ENCODE measurements at places on chromosomes 3 and 15.

- no peak for DNase-seq
Measured at GRCh38 chr15:36763685-36764084, 184.3 kb downstream of the CDIN1 start.

GRCh38 chr15:99578809-99579208, 13.0 kb downstream of the MEF2A start:
- DNase-seq = no peak

DNA sequence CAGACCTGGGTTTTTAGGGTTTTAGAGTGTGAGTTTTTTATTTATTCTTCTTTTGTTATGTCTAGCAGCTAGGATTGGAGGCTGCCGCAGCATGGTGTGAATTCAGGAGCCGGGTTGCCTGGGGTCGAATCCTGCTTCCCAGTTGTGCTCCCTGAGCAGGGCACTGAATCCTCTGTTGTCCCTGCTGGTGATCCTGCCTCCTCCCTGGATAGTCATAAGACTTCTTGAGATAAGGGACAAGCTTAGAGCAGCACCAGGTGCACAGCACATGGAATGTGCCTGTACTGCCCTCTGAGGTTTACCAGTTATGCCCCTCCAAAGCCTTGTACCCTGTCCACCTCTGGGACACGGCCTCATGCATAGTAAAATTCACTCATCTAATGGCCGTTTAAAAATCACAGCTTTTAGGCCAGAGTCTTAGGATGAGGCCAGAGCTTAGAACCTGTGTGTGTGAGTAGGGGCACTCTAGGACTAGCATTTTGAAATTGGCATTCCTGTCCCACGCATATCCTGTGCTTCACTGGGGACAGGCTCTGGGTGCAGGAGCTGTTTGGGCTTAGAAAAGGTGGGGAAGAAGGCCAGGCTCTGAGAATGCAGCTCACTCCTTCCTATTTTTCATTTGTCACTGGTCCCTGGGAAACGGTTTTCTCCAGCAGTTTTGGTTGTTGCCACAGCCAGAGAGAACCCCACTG, 47.7 kb downstream of the CHCHD6 start:
- no peak for DNase-seq

GRCh38 chr3:147191795-147192385, 214.5 kb downstream of the ZIC4 start:
- DNase-seq = peak; percentile 77

GRCh38 chr15:34339946-34340345, 2.4 kb upstream of the SLC12A6 start:
- no peak for DNase-seq

DNA sequence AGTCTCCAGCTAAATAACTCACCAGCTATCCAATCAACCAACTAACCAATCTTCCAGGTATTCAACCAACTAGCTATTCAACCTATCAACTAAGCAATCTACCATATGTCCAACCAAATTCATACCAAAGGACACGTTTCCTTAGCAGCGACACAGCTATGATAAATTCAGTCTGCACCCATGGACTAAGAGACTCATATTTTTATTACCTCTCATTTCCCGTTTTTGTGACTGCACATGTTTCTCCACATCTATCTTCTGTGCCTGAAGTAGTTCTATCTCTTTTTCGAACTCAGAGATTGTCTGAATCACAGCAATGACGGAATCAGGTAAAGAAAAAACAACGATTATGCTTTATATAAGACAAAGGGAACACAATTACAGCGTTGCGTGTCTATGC, 34.0 kb upstream of the GNB5 start:
- DNase-seq = no peak

DNA sequence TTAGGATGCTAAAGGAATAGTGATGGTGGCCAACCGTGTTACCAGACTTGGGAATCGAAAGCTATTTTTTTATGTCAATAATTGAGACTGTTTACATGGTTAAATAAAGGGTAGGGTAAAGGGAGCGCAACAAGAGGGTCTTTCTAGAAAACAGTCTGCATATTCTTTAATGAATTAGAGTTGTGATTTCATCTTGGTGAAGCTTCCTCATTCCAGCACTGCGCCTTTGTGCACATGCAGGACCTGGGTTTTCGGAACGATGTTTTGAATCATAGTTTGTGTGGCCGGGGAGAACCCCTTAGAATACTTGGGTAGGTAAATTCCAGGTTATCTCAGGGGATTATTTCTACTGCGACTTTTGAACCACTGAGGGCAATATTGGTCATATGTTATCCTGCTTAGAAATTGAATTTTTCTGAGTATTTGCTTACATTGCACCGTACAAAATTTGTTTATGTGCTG, 1.3 kb downstream of the PIK3CA start:
- DNase-seq = peak; percentile 60

DNA sequence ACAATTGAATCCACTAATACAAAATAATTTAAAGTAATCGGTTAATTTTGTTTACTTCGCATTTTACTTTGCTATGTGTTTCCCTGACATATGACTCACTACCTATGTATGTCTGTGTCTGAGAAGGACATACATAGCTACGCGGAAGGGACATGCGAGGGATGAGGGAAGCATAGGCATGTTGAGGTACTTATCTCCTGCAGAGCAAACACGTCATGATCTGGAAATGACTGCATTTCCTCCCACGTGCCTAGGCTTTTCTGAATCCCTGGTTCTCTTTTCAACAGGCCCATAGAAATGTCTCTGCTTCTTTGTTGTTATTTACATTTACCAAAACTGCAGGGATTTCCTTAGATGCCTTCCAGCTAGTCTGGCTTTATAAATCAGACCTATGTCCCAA, 27.5 kb downstream of the ALCAM start:
- peak; percentile 93 for DNase-seq

DNA sequence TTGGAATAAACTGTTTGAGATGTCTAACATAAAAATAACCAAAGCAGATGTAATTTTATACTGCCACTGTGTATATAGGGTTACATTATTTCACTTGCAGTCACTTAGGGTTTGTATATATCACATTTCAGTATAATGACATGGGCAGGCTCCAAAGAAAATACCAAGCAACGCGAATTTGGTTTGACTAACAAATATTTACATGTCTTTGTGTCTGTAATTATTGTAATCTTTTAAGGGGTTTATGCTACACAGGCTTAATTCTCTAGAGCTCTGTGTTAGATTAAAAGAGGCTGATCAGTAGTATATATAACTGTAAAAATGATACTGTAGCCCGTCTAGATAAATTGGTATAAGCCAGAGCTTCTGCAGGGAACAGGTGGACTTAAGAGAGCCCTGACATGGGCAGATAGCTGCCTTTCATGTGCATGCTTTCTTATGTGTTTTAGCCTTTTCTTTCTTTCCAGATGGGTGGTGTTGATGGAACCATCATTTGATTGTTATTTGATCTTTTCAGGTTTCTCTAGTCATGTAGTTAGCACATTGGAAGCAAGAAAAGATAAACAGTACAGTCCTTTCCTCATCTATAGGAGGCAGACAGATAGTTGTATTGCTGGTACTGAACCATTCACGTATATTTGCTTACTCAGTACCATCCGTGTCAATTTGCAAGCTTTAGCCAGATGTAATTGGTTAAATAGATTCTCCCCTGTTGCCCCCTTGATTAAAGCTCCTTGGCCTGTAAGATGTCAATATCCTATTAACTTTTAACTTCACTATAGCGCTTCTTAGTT, 86.1 kb downstream of the GALK2 start:
- no peak for DNase-seq
